GM13977 (cell line): ENCODE measurements at places on chromosomes 7 and 10.

DNA sequence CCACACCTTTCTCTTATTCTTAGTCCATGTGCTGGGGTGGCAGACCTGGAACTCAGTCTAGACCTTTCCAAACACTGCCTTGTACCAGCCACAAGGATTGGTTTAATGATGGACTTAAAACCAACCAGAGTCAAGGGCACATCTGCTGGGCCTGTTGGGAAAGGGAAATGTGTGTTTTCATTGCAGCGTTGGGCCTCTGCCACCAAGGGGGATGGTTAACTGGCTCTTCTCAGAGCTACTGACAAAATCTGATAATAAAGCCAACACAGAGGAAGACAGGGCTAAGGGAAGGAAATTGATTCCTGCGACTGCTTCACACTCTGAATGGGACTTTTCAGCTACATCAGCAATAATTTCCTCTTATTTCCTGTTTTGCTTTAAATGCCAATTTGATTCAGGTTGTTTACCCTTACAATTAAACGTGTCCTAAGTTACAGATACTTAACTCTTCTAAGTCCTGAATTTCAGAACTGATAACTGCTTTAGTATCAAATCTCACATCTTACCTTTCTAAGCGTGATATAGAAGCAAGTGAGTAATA is 68.4 kb upstream of the MALRD1 start:
- DNase-seq, result no peak

- DNase-seq, result peak; percentile 62
Measured at GRCh38 chr10:22606164-22606614, 108.2 kb downstream of the PIP4K2A start.

DNA sequence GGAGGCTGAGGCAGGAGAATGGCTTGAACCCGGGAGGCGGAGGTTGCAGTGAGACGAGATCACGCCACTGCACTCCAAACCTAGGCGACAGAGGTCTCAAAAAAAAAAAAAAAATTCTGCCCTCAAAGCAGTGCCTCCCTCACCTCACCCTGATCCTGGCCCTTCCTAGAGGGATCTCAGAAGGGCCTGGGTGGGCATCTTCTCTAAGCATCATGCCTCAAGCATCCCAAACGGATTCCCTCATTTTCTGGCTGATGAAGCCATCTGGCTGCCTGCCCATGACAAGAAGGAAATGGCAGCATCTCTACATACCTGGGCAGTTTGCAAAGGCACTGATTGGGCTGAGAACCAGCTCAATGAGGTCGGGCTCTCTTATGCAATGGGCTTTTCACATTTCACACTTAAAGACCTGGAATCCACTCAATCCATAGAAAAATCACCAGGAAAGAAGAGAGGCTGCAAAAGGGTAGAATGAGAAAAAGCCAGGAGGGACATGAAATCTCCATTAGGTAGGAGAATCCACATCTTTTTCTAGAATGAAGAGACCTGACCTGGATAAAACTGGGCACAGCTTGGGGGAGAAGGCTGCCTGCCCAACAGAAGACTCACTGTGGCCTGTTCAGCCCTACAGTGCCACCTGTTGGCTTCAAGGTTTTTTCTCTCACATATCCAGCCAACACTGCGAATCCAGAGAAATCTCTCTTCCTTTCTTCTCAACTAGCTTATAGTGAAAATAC is 48.1 kb downstream of the PDLIM1 start:
- DNase-seq, result peak; percentile 21

DNA sequence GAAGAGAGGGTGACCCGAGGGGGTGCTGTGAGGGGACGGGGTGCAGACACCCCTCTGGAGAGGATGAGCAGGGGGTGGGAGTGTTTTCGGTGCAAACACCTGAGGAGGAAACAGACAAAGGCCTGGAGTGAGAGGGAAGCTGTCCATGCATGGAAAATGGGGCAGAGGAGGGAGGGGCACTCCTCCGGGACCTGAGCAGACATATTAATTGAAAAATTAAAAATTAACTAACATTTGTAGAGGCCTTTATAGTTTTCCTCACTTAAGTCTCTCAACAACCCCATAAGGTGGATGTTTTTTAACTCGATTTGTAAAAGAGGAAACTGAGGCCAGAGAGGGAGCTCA is 1.2 kb downstream of the VPS37D start:
- DNase-seq, result peak; percentile 49
